ENCODE measurements at places on chromosomes 12 and 14.

DNA sequence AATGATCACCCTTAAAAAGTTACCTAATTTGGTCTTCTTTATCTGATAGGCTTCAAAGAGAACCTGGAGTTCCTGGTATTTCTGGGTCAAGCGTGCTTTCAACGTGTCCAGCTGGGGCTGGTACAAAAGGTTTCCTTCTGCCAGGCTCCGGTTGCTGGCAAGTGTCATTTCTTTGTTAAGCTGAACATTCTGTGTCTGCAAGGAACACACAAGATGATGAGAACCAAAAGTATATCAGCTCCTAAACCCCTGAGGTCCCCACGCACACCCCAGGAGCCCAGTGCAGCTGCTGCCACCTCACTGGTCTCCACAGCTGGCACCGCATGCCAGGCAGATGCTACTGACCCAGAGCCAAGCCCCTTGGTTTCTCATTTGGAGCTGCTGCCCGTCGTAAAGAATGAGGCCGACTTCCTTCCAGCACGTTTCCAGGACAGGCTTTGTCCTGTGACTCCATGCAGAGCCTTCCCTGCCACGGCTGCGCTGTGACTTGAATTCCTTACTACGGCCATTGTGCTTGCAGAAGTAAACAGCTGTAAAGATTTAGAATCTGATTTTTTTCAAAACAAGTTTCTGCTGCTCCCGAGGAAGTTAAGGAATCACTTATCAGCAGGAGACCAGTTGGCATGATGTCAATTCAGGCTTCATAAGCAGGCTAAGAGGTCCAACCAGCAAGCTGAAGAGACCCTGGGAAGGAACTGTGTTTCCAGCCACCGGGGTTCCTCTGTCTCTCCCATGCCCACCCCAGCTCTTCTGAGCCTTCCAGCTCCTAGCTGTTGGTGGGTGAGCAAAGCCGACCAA, 24.9 kb downstream of the VPS37B start:
- peak; percentile 57 for DNase-seq

GRCh38 chr14:36553656-36554260, 28.7 kb downstream of the NKX2-8 start:
- peak; percentile 15 for DNase-seq

DNA sequence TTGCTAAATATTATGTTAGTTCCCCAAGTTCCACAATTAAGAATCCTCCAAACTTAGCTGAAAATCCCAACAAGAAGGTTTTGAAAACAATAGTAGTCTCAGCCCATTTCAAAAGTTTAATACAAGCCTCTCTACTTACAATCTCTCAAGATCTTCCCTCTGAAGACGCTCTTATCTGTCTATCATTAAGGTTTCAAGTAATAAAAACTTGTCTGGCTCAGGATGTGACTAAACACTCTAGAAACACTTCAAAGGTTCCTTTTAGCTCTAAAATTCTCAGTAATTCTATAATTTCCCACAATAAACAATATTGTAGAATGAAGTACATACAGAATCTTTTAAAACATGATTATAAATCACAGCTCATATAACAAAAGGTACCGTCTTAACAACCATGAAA, 16.3 kb downstream of the YAF2 start:
- no peak for DNase-seq

- DNase-seq = no peak
These were observed 16.0 kb upstream of the RACGAP1 start for GRCh38 chr12:50041062-50041860.

DNA sequence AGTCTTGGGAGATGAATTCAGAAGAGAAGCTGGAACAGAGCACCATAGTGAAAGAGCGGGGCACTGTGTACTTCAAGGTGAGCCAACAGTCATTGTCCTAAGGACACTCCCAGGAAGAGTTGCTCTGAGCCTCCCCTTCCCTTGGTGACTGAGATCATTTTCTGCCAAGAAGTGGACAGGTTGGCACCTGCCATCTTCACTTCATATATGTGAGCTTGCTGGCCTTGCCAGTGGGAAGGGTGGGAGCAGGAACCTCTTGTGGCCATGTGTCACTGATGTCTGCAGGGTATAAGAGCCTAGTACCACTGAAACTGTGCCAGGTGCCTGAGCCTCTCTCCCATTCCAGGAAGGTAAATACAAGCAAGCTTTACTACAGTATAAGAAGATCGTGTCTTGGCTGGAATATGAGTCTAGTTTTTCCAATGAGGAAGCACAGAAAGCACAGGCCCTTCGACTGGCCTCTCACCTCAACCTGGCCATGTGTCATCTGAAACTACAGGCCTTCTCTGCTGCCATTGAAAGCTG, 5.3 kb downstream of the FKBP4 start:
- DNase-seq = no peak

DNA sequence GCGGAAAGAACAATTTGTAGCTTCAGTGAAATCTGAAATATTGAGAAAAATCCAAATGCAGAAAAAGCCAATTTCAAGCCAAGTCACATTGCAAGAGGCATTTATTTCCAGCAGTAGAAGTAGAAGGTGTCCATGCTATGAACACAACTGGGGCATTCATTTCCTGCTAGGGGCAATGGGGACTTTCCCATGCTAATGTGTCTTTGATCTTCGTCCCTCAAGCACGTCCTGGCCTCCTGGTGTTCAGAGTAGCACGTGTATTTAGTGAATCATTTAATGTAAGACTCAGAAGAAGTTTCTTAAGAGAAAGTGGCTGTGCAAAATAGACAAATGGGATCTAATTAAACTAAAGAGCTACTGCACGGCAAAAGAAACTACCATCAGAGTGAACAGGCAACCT, 267.9 kb downstream of the TMEM132C start:
- DNase-seq = no peak

GRCh38 chr14:103512701-103513611, 9.7 kb downstream of the CKB start:
- DNase-seq = no peak

DNA sequence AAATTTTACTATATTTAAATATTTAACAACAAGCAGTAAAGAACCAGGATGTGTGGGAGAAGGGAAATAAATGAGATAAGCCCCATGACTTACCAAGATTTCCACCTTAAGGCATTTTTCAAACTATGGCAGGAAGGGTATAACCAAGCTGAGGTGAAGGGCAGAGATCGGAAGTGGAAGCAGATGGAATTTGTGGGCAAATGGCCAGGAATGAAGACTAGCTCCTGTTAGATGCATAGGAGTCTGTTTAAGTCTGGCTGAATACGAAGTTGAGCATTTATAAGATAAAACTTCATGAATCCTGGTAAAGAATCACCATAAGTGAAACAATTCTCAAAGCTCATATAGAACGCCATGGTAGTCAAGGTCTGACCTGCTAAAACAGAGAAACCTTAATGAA, 163.5 kb downstream of the DIO2 start:
- no peak for DNase-seq

DNA sequence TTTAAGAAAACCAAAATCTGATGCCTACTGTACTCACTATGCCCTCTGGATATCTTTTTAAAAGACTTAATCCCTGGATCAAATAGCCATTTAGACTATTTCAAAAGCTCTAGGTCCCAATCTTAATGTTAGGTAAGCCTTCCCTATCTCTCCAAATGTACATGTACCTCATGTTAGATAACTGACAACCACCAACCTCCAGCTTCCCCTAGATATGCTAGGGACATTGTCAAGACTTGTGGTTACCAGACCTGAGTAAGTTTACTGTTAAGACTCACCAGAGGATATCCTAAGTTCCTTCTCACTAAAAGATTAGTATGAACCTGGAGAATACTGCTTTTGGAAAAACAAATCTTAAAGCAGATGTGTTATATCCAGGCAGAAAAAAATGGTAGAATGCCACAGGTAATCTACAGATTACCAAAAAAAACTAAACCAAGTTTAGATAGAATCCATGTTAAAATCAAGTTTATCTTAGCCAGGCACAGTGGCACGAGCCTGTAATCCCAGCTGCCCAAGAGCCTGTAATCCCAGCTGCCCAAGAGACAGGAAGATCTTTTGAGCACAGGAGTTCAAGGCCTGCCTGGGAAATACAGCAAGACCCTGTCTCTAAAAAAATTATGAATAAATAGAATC, 9.7 kb downstream of the NAP1L1 start:
- no peak for DNase-seq

- DNase-seq = no peak
These were observed 26.0 kb downstream of the SMUG1 start for GRCh38 chr12:54162741-54163140.

DNA sequence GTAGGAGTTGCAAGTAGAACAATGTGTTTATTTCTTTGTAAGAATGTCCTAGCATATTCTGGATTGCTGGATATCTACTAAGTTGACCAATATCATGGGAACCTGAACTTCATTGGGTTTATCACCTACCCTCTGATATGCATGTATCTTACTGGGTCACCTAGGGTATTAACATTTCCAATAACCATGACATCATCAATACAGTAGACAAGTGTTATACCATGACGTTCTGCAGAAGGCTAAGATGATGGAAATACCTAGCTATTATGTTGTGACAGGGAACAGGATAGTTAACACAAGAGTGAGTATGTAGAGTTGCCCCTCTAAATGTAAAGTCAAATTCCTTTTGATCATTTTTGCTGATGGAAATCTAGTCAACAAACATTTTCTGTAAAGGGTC, 26.0 kb downstream of the GPR65 start:
- DNase-seq = no peak

- DNase-seq = no peak
These were observed 187.3 kb downstream of the CAND1 start for GRCh38 chr12:67456431-67456901.

DNA sequence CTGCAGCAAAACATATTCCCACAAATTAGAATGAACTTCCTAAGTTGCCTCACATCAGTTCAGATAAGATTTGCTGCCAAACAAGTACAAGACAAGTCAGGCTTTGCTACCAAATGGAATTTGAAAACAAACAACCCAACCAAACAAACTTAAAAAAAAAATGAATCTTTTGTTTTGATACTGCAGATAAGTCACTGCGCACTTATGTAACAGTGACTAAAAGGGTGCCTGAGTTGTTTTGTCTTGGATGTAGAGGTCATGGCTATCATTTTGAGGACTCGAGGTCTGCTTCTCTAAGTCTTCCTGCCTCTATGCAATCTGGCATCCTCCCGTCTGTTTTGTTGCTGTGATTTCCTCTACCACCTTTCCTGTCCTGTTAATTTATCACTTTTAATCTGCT, 11.1 kb upstream of the EPS8 start:
- DNase-seq = no peak

- no peak for DNase-seq
These were observed 36.4 kb downstream of the ANKS1B start for GRCh38 chr12:99948370-99948769.

DNA sequence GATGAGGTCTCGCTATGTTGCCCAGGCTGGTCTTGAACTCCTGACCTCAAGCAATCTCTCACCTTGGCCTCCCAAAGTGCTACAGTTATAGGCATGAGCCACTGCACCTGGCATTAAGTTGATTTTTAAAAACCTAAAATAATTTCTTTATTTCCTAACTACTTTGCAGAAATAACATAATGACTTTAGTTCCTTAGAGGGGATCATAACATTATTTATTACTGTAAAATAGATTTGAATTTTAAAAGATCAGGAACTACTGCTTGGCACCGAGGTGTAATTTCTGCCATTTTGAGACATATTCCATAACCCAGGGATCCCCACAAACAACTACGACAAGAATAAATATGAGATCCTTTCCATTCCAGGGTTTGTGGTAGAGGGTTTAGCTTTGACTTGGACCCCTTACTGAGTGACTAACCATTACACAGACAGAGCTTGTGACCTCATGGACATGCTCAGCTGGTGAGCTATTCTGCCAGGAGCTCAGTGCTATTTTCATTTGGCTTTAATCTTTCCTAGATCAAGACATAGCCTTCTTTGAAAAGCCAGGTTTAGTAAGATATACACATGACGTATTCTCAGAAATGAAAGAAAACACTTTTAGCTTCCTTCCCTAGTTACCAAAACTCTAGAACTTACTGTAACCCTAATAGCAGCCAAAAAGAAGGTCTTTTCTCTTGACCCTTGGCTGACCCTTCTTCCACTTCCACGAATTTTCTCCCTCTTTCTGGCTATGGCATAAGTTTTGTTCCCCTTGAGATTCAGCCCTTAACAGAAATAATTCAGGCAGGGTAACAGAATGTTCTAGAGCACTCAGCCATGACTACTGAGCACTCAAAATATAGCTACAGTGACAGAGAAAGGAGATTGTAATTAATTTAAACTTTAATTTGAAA, 75.1 kb upstream of the NUDT4 start:
- no peak for DNase-seq

DNA sequence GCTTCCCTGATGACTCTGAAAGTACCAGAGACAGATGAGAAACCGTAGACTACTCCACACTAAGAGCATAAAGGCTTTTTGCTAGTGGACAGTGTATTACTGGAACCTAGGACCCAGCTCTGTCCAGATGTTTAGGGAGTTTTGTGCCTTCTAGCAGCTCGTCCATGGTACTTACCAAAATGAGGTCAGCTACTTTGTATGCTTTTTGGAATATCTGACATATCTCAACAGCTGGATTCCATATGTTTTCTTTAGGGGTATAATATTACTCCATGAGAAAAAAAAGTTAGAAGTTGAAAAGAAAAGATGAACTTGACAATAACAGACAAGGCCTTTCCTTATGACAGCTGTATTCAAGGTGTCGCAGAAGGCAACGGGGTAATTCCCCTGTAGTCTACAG, 32.1 kb upstream of the FRMD6 start:
- no peak for DNase-seq

GRCh38 chr12:124739953-124740561, 123.6 kb downstream of the SCARB1 start:
- no peak for DNase-seq

GRCh38 chr12:1590221-1590979, 4.0 kb downstream of the FBXL14 start:
- peak; percentile 31 for DNase-seq

- no peak for DNase-seq
These were observed 15.5 kb downstream of the DCAF5 start for GRCh38 chr14:69137416-69137815.

- peak; percentile 64 for DNase-seq
These were observed 155.4 kb downstream of the TMX1 start for GRCh38 chr14:51395361-51395849.

DNA sequence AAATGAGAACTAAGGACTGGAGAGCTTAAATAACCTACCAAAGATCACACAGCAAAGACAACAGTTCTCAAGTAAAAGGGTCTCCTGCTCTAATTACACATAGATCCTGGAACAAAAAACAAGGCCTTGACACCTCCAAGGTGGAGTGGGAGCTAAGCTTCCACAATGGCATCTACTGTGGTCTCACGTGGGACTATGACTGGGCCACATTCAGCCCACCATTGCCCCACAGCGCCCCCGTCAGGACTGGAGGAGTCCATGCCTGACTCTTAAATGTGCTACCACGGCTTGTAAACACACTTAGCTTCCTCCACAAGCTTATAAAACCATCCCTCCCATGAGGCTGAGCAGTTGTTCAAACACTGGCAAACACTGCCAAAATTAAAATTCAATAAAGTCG, 88.5 kb downstream of the GCH1 start:
- DNase-seq = no peak

DNA sequence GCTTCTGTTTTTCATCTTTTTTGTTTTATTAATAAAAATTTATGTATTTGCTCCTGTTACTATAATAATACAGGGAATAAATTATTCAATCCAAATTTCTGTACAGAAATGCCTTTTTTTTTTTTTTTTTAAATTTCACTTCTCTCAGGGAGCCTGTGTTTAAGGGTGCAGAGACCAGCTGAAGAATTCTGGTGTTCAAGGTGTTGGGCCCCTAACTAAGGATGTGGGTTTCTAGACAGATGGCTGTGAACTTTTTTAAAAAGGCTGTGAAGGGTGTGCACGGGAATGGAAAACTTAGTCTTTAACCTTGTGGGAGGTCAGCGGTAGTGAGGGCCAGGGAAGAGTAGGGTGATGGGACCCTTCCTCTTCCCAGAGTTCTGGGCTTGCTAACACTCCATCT, 1.3 kb upstream of the DTX3 start:
- no peak for DNase-seq

- no peak for DNase-seq
These were observed 13.6 kb downstream of the PLEKHG3 start for GRCh38 chr14:64717870-64718269.
